Natural killer cell (primary cell): ENCODE measurements at places on chromosomes 16 and 17. TPM values are rescaled to one million over a fixed set of nuclear protein-coding genes. Genes with fewer than 3 reads are reported as not detected.

Gene RNF222
- 1.1 TPM for total RNA-seq

Gene HEATR9
- 24.1 TPM for total RNA-seq

Gene WNT3
- total RNA-seq = 1.4 TPM

Gene TTLL6
- not detected for total RNA-seq

Gene PCGF2
- 0.12 TPM for total RNA-seq

Gene ASPSCR1
- total RNA-seq = 43.5 TPM

Gene TNFSF13
- 2.7 TPM for total RNA-seq

Gene KRTAP17-1
- total RNA-seq = not detected

Gene RNF43
- total RNA-seq = 0.95 TPM

Gene LDHD
- 0.12 TPM for total RNA-seq

Gene DNAH17
- total RNA-seq = 0.25 TPM

Gene CCL7
- not detected for total RNA-seq

Gene SLC16A3
- 172 TPM for total RNA-seq

DNA sequence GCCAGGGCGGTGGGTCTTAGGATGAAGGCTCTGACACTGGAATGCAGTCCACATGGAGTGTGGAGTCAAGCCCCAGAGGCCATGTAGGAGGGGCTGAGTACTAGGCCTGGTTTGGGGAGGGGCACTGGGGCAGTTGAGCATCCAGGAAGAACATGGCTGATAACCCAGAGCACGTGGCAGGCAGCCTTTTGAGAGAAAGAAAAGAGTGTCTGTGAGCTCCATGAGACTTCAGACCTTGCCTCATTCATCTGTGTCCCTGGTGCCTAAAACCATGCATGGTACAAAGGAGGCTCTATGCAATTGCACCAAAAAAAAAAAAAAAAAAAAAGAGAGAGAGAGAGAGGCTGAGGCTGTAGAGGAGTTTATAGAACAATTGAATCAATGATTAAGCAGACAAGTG lies 14.6 kb downstream of the SLC46A1 start:
- DNase-seq = no peak

GRCh38 chr16:13392341-13392740 lies 490.9 kb downstream of the SHISA9 start:
- no peak for DNase-seq

DNA sequence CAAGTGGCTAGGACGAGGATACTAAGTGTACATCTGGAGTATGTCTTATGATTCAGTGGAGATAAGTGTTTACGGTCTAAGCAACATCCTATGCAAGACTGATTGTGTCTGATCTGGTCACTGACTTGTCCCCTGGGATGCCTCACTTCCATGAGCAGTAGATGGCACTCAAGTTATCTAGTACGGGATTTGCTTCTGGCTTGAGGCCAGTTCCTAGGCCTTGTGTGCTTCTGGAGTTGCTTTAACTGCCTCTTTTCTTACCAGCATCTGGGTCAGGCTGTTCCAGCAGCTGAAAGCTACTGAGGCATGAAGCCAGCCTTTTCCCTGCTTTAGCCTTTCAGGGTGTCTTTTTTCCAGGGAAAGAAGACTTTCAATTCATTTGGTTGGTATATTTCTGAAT lies 23.0 kb downstream of the SUPT6H start:
- DNase-seq = no peak

DNA sequence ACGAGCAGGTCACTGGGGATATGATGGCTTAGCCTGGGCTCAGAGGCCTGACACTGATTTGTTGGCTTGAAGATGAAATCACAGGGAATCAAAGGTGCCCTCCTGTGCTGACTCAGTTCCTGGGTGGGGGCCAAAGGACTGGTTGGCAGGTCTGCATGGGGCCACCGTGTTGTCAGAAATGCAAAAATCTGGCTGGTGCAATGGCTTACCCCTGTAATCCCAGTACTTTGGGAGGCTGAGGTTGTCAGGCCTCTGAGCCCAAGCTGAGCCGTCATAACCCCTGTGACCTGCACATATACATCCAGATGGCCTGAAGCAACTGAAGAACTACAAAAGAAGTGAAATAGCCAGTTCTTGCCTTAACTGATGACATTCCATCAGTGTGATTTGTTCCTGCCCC lies 314.2 kb downstream of the WWOX start:
- no peak for DNase-seq

- no peak for DNase-seq
Measured at GRCh38 chr16:89290887-89291286, 73.4 kb downstream of the ZNF778 start.

DNA sequence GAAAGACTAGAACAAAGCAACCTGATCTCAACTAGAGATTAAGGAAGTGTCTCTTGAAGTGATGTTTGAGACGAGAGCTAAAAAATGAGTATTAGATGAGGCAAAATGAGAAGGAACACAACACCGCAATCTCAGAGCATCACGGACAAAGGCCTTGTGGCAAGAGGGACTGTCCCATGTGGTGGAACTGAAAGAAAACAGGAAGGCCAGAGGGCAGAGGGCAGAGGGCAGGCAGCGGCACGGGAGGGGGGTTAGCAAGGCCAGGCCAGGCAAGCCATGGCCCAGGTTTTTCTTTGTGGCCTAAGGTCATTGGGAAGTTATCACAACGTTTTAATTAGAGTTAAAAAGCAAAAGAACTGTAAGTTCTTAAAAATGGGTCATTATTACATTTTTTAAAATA lies 22.5 kb downstream of the RPA1 start:
- no peak for DNase-seq

GRCh38 chr17:82006468-82007227 lies 16.0 kb downstream of the CENPX start:
- DNase-seq = no peak

- DNase-seq = no peak
Measured at GRCh38 chr16:24440306-24440705, 99.1 kb upstream of the RBBP6 start.

DNA sequence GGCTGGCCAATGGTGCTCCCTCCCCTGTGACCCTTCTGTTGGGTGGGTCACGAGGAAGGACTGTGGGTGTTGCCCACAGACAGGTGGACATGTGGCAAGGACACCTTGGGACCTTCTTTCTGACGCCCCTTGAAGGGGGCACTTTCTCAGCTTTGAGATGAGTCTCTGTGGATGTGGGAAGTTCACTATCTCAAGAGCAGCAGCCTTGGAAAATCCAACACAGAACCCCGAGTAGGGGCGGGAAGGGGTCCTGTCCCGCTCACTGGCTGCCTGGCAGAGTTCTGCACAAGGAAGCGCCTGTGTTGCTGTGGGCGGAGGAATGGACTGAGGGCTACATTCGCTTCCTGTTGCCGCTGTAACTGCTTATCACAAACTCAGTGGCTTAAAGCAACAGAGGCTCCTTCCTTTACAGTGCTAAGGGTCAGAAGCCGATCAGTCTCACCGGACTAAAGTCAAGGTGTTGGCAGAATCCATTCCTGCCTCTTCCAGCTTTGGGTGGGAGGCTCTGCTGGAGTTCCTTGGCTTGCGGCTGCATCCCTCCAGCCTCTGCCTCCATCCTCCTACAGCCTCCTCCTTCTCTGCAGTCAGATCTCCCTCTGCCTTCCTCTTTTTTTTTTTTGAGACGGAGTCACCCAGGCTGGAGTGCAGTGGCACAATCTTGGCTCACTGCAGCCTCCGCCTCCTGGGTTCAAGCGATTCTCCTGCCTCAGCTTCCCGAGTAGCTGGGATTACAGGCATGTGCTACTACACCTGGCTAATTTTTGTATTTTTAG lies 305.2 kb downstream of the SEC14L1 start:
- DNase-seq = peak; percentile 83

- DNase-seq = no peak
Measured at GRCh38 chr16:83023640-83024039, 396.9 kb downstream of the CDH13 start.

DNA sequence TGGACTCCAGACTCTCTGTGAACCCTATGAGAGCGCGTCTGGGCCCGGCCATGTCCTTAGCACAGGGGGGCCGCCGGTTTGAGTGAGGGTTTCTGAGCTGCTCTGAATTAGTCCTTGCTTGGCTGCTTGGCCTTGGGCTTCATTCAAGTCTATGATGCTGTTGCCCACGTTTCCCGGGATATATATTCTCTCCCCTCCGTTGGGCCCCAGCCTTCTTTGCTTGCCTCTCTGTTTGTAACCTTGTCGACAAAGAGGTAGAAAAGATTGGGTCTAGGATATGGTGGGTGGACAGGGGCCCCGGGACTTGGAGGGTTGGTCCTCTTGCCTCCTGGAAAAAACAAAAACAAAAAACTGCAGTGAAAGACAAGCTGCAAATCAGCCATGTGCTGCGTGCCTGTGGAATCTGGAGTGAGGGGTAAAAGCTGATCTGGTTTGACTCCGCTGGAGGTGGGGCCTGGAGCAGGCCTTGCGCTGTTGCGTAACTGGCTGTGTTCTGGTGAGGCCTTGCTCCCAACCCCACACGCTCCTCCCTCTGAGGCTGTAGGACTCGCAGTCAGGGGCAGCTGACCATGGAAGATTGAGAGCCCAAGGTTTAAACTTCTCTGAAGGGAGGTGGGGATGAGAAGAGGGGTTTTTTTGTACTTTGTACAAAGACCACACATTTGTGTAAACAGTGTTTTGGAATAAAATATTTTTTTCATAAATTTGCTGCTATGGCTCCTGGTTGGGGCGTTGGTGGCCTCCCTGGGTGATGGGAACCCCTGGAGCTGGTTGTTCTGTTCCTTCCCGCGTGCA lies 23.1 kb downstream of the STAT5A start:
- DNase-seq = no peak

DNA sequence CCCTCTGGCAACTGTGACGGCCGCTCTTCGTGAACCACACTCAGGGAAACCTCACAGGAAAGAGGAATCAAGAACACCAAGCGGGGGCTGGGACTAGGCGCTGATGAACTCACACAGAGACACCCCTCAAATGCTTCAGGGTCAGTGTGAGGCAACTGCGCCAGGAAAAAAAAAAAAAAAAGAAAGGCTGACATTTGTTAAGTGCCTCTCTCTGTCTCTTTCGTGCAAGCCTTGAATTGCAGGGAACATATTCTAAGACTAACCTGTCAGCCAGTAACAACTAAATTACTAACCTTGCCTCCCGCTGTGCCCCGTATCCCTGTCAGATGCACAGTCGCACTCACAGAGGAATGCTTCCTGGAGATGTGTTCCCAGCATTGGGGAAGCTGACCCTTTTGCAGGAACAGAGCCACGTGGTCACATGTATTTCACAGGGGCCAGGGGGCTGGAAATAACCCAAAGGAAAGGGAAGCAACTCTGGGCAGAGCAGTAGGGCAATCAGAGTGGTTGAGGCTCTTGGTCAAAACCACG lies 247.8 kb downstream of the XYLT1 start:
- no peak for DNase-seq

DNA sequence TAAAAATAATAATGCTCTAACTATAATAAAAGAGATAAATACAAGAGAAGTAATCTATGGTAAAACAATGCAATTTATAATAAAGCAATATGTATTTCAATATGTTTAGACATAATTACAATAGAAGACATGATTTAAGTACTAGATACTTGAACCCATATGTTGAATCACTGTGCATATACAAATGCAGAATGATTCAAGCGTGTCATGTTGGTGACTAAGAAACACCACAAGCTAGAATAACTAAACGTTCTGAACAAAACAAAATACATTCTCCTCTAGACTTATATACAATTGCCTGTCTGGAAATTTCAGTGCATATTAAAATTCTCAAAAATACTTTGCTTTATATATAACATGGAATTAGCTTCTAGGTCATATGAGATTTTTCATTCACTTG lies 11.2 kb downstream of the TADA2A start:
- DNase-seq = no peak

- DNase-seq = no peak
Measured at GRCh38 chr17:48819466-48819865, 2.4 kb upstream of the TTLL6 start.

DNA sequence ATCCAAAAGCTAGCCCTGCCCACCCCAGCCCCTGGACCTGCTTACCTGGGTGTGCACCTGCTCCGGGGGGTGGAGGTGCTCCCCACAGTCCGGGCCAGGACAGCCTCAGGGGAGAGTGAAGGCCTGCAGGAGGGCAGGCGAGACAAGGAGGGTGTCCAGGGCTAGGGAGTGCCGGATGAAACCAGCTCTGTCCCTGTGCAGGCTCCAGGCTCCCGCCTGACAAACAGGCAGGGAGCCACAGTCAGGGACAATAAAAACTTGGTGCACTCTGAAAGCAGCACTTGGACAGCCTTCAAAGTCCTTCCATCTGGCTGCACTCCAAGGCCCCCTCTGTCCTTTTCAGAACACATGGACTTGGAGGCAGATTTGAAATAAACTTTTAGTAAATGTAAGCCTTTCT lies 3.9 kb downstream of the PAQR4 start:
- DNase-seq = no peak

GRCh38 chr17:74654742-74655141 lies 31.2 kb upstream of the CD300E start:
- no peak for DNase-seq

DNA sequence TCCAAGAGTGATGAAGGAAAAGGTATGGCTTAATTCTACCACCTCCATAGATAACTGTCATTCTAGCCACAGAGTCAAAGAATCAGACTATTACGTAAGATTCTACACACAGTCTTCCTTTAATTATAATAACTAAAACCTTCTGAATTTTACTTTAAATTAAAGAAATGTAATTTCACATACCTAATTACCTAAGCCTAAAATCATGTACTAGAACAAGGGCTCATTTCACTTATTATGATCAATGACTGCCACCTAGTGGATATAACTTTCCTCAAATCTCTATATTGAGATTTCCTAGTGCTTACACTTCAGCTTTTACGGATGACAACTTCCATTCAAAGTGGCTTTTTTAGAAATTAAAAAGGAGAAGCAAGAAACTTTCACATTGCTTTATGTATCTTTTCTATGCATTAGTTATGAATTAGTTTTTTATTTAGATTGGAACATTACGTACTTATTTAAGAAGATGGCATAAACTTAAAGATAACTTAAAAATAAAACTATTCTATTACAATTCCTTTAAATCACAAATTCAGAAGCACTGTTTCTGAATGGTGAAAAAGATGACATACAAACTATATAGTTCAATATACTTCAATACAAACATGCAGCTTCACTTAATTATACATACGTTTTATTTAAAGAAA lies 18.2 kb upstream of the ABCA10 start:
- no peak for DNase-seq

GRCh38 chr17:70078994-70079531 lies 4.0 kb downstream of the KCNJ16 start:
- no peak for DNase-seq

DNA sequence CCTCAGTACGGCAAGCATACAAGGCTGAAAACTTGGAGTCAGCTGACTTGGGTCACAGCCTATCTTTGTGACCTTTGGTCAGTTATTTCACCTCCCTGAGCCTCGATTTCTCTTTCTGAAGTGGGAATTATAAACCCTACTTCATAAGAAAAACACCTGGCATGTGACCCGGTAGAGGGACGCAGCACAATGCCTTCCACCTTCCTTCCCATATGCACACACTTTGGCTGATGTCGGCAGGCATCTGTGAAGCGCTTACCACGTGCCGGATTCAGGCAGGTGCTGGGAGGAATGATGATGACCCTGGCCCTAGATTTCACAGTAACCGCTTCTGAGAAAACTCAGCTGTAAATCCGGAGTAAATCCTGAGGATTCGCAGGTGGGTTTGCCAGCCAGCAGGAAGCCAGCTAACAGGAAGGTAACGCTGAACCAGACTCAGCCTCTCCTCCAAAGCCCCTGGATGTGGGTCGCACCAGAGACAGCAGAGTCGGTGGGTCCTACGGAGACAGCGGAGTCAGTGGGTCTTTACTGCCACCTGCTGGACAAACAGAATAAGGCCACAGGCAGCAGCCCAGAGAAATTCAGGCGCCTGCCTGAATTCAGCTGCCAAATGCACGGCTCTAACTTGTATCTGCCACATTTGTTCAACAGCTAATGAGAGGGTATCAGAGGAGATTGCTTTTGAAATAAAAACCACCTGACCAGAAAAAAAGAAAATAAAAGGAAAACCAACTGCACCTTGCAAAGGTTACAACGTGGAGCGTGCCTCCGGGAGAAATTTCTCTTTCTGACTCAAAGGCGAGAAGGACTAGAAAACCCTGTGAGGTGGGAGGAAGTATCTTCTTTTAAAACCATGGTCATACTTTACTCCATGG lies 16.6 kb downstream of the COPRS start:
- DNase-seq = peak; percentile 41
